Progenitor cell of endocrine pancreas (in vitro differentiated cells): ENCODE measurements at places on chromosomes 13 and 19.

GRCh38 chr19:13884726-13885591 is 8.0 kb downstream of the NANOS3 start:
- no peak for DNase-seq

DNA sequence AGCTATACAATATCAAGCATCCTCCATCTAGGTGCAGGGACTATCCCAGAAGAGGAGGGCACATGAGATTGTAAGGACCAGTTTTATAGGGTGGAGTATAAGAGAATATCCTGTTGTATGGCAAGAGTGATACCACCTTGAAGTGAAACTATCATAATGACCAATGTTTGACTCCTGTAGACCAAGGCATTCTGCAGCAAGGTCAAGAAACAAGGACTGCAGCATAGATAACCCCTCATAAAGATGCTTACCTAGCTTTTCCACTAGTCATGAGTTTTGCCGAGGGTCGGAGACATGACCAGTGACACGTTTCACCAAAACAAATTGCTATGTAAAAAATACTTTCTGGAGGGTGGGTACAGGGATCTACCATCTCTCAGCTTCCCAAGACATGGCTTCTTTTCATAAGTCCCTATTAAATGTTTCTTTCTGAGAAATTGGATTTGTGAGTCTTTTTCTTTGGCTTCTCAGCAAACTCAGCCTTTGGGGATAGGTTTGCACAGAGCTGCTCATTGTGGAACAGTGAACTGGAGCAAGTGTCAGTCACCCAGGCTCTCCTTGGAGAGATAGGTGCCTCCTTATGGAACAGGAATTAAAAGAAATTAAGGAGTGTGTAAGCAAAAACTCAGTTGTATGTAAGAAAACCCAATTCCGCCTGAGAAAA is 28.2 kb upstream of the CYSLTR2 start:
- no peak for DNase-seq

DNA sequence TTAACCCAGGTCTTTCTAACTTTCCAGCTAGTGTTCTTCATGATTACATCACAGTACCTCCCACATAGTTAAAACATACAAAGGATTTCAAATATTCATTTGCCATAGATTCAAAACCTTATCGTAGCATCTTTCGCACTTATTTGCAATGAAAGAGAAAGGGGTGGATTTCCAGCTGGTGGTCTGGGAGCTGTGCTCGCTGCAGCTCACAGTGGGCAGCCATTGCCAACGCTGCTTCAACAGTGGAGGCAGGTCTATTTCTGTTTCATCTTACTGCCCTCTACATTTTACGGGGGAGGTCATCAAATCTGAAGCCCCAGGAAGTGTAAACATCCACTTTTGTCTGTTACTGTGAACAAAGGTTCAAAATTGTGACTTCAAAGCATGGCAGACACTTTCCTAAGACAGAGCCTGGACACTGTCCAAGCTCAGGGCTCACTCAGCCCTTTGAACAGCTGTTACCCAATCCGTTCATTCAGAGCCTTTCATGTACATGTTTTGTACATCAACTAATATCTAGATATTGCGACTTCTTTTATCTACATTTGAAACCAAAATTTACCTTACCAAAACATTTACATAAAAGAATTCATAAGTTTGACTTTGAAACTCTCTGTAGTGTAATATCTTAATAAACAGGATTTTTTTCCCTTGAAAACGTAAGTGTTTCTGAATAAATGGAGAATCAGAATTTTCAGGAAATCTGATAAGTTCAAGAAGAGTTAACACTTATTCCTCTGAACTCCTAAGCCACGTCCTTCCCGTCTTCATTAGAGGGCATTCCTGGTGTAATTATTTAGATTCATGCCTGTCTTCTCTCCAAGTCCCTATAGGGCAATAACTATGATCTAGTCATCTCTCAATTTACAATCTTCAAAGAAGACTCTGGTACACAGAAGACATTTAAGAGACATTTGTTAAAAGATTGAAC is 25.1 kb downstream of the STARD13 start:
- no peak for DNase-seq

DNA sequence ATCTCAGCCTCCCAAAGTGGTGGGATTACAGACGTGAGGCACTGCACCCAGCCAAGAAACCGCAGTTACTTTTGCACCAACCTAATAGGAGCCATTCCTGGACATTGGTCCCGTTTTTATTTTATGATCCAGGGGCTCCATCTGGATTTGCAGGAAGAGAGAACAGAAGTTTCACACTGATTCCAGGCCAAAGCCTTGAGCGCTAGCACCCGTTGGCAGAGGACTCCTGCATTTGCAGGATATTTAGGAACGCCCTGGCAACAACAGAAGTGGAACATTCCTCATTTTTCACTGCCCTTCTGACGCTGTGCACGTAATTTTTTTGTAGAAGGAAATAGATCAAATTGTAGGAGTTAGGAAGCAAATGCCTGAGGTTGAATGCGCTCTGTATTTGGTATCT is 11.7 kb upstream of the SULT2A1 start:
- DNase-seq, result no peak

DNA sequence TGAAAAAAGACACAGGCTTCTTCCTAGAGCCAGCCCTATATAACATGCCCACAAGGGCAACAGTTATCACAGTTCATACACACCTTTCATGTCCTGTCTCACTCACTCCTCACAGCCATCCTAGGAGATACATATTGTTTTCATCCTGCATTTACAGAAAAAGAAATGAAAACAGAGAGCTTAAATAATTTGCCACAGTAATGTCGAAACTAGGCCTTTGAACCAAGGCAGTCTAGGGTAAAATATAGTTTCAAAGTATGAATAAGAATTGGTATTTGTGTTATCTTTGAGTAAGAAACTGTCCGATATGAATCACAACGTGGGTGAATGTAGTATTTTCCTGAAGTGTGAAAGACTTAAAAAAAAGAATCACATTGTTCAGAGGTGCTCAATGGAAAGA is 26.8 kb downstream of the CLDN10 start:
- no peak for DNase-seq

- DNase-seq, result no peak
Measured at GRCh38 chr13:46386392-46387063, 524 bp downstream of the RUBCNL start.

DNA sequence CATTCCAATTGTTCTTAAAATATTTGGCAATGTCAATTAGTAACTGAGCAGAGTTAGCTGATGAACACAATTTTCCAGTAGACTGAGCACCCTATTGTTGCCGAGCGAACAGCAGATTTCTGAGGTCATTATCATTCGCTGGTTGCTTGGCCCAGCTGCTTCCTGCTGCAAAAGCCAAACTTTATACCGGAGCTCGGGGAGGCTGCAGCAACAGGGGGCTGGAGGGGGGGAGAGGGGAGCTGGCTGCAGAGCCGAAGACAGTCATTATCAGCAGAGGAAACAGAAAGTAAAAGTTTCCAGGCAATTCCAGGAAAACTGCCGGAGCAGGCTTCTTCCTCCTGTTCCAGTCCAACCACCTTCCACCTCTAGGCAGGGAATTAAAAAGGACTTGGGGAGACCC is 77.9 kb downstream of the ZNF536 start:
- no peak for DNase-seq

- no peak for DNase-seq
Measured at GRCh38 chr13:99766641-99767045, 204.9 kb downstream of the ZIC5 start.

DNA sequence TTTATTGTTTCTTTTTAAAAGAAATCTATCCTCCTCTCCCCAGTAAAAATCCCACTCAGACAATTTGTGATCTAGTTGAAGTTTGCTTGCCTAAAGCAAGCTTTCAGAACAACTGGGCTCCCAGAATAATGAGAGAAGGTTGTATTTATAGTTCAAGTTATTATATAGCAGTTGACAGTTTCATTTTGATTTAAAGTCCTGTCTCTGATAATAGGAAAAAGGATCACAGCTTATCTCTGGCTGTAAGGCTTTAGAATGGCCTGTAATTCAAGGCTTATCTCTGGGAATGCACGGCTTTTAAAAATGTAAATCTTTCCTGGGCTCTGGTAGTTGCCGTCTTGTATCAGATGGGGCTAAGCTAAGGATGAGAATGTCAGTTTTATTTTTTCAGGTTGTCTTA is 123.3 kb upstream of the TMTC4 start:
- no peak for DNase-seq

GRCh38 chr19:49599378-49600295 is 8.7 kb downstream of the PRR12 start:
- no peak for DNase-seq

- DNase-seq, result no peak
Measured at GRCh38 chr13:65342541-65343337, 1887.4 kb downstream of the PCDH9 start.

DNA sequence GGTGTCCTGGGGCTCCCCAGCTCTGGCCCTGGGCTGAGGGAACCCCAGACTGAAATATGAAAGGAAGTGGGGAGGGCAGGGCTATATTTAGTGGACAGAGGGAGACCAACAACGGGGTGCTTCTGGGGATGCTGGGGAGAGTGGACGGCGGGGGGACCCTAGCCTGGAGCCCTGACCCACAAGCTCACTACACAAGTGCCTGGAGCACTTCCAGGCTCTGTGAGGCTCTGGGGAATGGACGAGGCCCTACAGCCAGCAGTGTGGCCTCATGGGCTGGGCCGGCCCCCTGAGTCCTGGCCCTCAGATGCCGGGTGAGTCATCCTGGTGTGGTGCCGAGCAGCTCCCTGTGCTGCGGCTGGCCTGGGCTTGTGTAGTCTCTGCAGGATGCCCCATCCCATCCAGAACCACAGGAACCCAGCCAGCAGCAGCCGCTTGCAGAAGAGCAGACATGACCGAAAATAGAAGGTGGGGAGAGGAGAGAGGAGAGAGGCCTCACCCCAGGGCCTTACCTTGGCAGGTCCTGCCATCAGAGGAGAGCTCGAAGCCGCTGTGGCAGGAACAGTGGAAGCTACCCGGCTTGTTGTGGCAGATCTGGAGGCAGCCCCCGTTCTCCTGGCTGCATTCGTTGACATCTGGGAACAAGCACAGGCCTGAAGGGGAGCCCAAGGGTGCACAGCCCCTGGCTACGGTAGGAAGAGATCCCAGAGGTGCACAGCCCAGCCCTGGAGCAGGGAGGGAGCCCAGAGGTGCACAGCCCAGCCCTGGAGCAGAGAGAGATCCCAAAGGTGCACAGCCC is 26.1 kb downstream of the GAS6 start:
- no peak for DNase-seq

DNA sequence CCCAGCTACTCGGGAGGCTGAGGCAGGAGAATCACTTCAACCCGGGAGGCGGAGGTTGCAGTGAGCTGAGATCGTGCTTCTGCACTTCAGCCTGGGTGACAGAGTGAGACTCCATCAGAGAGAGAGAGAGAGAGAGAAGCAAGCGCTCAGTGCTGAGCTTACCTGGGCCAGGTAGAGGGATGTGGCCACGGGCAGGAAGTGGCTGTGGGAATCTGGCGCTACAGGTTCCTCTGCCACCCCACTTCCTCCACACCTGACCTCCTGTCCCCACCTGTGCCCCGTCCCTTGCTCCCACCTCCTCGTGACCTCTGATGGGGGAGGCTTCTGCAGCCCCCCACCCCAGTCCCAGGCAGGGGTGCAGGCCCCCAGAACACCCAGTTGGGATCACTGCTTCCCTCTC is 1.0 kb upstream of the NCCRP1 start:
- no peak for DNase-seq

- no peak for DNase-seq
Measured at GRCh38 chr19:56125806-56126590, 4.9 kb upstream of the ZNF787 start.

DNA sequence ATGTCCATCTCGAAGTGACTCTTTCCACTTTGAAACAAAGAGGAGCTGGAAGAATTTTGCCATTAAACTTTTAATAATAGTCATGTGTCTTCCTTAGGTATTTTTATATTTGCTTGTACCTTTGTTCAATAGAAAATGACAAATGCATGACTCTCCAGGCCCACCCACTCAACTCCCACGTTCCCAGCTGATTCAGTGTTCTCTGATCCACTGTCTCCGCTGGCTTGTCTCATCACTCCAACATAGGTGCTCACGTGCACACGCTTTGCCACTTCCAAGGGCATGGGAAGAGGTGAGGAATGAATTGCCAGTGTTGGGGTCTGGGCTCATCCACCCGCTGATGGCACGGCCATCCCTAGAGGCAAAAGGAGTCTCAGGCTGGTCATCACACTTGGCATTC is 24.5 kb downstream of the RASL11A start:
- DNase-seq, result no peak

- DNase-seq, result no peak
Measured at GRCh38 chr19:35357867-35358573, at the start of gene FFAR3. FFAR3 (plus strand) TSS chr19:35358460; CDS start chr19:35358891, 431 bp downstream.
